ENCODE measurements at places on chromosomes 2 and 18.

GRCh38 chr2:19228181-19228593, 130.2 kb downstream of the OSR1 start:
- DNase-seq: no peak

DNA sequence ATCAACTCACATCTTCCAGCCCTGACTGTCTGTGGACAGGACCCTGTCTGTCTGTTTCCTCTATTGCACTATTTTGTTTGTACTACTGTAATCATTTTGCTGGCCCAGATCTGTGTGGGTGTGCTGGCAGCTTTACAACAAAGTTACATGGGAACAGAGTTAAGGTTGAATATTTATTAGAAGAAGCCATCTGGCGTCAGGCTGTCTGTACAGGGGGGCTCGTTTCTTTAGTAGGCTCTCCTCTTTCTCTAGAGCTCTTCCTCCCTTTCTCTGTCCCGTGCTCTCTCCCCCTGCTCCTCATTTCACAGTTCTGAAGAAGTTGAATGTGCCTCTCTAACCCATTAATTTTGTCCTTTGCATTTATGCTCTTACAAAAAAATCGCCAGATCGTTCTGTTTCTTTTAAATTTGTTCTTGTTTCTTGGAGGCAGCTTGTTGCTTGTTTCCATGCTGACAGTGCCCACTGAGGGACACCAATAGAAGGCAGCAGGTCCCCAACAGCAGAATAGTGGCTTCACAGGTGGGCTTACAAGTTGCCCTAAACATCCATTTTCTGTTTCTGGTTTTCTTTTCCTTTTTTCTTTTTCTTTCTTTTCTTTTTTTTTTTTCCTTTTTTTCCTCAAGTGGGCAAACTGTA, 315.2 kb upstream of the ZEB2 start:
- no peak for DNase-seq

GRCh38 chr2:174120346-174120745, 128.0 kb downstream of the OLA1 start:
- DNase-seq: no peak

DNA sequence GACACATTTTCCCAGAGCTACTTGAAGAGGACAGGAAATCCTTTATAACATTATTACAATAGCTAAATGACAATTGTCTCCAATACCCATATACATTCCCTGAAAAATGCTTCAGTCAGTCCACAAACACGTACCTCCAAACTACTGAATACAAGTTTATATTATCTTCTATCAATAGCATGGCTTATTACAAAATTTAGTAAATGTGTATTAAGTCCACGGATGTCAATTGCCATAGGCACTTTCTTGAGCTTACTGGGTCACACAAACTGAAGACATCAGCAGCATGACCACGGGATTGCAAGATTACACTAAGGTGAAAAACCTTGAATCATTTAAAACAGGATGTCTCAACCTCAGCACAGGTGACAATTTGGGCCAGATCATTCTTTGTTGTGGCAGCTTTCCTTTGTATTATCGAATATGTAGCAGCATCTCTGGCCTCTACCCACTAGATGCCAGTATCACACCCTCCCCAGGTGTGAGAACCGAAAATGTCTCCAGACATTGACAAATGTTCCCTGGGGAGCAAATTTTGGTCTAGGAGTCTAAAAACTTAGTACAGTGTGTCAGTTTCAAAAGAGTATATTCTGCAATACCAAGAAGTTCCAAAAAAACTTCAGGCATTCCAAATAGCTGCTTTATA, 1.4 kb downstream of the MBD2 start:
- peak; percentile 25 for DNase-seq
